Thoracic aorta (tissue), 2 donors: ENCODE measurements at places on chromosomes 2 and 18. TPM values are rescaled to one million over a fixed set of nuclear protein-coding genes. Genes with fewer than 3 reads are reported as not detected.

Gene CAPG
- 56.9 TPM for total RNA-seq

Gene FAM110C
- total RNA-seq, result 4.9 TPM

Gene FSHR
- total RNA-seq, result not detected

Gene IL36A
- total RNA-seq, result not detected

Gene CCDC142
- 43.4 TPM for total RNA-seq

Gene RAB6C
- not detected for total RNA-seq

Gene ANKRD53
- total RNA-seq, result 0.49 TPM

Gene TTC31
- total RNA-seq, result 38.9 TPM

Gene MBD1
- 107 TPM for total RNA-seq
